ENCODE measurements at places on chromosomes 11 and 22.
A peak's percentile ranks its signal among the peaks of the same experiment; 100 is the strongest.

DNA sequence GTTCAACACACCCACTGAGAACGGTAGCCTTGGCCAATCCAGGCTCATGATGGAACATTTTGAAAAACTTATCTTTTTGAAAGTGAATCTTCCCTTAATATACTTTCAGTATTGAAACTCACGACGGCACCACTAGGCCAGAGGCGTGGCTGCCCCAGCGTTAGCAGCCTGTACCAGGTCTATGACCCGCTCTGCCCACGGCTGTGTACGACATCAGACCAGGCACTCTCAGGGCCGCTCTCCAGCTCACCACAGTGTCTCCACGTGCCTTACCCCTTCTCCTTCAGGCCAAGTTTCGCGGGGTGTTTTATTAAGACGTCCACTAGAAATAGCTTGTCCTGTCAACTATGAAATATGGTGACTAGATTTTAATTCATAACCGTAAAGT, 31.2 kb downstream of the ALG12 start:
- DNase-seq, result no peak

- DNase-seq, result no peak
Observed at GRCh38 chr22:19745155-19746101, 15.2 kb upstream of the TBX1 start.

- peak; percentile 59 for DNase-seq
Observed at GRCh38 chr11:27296497-27296896, 66.5 kb downstream of the CCDC34 start.

- no peak for DNase-seq
Observed at GRCh38 chr11:8717544-8717875, 34.9 kb downstream of the RPL27A start.

DNA sequence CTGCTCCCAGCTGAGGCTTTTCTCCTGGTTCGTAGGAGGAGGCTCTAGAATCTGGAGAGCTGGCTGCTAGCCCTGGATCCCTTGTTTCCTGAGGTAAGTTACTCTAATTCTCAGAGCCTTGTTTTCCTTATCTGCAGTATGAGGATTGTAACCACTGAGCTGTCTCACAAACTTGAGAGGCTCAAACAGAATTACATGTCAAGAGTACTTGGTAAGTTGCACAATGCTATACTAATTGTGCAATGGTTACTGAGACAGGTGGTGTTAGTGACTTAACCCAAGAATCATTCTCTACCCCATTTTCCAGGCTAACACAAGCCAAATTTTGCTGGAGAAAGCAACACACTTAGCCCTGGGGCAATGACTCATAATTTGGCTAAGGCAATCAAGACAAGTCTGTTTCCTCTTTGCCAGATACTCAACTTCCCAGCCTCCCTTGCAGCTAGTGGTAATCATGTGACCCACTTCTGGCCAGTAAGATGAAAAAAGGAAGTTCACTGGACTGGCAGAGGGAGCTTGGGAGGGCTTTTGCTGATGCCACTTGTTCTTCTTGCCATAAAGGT, 348.0 kb downstream of the TENM4 start:
- DNase-seq, result peak; percentile 41

- no peak for DNase-seq
Observed at GRCh38 chr11:124238512-124238911, 2.4 kb upstream of the OR8G1 start.
